ENCODE measurements at places on chromosomes 16 and 17.

DNA sequence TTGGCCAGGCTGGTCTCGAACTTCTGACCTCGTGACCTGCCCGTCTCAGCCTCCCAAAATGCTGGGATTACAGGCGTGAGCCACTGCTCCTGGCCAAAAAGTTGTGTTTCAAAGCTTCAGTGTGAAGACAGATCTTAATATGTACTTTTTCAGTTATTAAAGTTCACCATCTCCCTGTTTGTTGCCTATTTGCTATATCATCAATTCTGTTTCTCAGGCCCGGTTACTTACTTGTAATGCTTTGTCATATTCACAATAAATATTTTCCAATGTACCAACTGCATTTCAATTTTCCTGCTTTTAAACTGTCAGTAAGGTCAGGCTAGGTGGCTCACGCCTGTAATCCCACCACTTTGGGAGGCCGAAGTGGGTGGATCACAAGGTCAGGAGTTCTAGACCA lies 22.5 kb downstream of the FANCA start:
- no peak for DNase-seq

DNA sequence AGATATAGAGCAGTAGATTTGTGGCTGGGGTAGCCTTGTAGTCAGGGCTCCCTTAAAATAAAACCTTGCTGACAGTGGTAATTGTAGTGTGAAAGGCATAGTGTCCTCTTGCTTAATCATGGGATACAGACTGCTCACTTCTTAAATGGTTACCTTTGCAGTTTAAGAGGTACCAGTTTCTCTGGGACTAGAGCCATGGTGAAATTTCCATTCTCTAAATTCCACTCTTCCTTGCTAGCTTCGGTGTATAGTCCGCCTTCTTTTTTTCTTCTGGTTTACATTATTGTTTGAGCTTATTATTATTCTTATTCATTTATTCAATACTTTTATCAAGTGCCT lies 1.6 kb downstream of the CCP110 start:
- no peak for DNase-seq

DNA sequence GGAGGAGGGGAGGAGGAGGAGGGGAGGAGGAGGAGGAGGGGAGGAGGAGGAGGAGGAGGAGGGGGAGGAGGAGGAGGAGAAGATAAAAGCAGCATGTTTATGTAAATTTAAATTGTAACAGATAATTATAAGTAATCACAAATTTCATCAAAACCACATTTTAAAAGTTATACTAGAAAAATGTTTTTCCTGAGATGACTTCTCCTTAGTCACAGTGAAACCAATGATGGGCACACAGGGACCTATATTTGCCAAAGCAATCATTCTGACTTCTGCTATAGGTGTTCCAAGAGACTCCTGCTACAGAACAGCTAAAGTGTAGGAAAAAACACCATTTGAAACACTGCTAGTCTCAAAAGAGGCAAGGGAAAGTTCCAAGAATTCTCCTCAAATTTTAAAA lies 66.4 kb downstream of the CEP95 start:
- no peak for DNase-seq

DNA sequence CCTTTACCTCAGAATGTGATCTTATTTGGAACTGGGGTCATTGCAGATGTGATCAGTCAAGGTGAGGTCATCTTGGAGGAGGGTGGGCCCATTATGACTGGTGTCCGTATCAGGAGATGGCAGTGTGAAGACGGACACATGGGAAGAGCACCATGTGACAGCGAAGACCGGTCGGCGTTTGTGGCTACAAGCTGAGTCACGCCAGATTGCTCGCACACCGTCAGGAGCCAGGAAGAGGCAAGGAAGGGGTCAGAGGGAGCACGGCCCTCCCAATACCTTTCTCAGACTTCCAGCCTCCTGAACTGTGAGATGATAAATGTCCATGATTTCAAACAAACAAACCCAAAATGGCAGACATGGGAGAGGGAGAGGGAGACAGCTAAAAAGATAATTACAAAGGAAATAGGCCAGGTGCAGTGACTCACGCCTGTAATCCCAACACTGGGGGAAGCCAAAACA lies 13.2 kb downstream of the STARD3 start:
- no peak for DNase-seq

DNA sequence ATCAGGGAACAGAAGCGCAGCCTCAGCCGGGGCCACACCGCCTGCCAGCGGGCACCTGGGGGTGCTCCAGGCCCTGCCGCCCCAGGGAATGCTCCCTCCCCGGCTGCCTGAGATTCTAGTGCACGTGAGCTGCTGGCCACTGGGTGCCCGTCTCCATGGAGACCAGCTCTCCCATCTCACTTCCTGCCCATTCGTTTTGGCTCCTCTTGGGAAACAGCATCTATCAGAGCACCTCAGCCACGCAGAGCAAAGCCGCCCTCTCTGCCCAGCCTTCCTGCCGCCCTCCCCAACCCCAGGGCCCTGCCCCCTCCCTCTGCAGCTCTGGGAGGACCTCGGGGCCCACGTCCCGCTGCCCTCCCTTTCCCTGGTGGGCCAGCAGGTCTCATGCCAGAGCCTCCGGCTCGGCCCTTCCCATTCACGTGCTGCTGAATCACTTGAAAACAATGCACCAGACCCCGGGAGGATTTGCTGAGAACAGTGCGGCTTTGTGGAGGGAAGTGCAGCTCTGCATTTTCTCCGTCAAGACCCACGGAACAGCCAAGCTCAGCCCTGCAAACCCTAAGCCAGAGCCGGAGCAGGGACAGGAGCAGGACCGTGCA lies 19.4 kb downstream of the CEP295NL start:
- peak; percentile 54 for DNase-seq

- no peak for DNase-seq
Measured at GRCh38 chr17:39651923-39652586, 13.1 kb upstream of the TCAP start.

- DNase-seq, result no peak
Measured at GRCh38 chr17:5942687-5943086, 127.5 kb upstream of the WSCD1 start.

GRCh38 chr16:22375117-22375962 lies 921 bp upstream of the CDR2 start:
- DNase-seq, result no peak

- peak; percentile 22 for DNase-seq
Measured at GRCh38 chr16:25747160-25747758, 55.5 kb downstream of the HS3ST4 start.

DNA sequence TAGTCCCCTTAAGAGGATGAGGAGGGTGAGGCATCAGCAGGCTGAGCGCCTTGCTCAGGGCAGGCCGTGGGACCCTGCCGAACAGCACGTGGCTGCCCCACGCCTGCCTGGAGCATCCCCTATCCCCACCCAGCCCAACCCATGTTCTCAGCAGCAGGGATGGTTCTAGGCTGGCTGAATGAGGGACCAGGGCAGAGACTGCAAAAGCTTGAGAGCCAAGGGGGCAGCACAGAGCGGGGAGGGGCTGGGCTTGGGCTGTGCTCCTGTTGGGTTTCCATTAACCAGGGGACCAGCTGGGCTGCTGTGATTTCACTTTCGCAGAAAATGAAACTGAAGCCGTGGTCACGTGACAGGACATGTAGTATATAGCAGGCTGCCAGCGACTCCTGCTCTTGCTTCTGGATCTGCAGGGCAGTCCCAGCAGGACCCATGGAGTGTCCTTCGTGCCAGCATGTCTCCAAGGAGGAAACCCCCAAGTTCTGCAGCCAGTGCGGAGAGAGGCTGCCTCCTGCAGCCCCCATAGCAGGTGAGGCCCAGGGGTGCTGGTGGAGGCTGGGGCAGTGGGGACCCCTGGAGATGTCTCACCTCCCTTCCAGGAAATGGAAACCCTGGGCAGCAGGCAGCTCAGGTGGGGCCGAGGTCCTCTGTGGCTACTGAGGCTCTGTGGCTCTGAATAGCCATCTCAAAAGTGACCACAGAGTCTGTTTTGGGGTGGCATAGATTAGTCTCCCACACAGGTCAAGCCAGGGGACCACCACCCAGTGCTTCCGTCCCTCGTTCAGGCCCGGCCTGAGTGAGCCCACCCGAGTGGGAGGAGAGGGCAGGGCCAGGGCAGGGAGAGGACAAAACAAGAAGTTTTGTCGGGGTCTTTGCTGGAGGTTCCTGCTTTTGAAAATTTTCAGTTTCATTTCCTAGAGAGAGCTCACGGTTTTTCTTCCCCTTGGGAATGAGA lies 2.9 kb downstream of the RNF213 start:
- no peak for DNase-seq

DNA sequence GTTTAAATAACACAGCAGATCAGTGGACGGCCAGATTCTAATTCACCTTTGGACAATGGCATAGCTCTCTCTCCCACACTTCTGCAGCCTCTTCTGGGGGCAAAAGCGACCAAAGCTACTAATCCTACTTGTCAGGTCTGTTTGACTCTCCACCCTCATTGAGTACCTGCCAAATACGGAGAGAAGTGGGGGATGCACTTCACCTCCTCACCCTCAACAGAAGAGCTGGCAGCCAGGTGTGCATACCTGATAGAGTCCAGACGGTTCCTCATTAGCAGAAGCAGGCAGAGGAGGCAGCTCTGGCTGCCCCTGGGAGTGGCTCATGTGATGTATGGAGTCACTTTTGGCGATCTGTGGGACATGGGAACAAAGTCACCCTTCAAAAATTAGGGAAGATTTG lies 4.9 kb downstream of the DNAH3 start:
- DNase-seq, result no peak

DNA sequence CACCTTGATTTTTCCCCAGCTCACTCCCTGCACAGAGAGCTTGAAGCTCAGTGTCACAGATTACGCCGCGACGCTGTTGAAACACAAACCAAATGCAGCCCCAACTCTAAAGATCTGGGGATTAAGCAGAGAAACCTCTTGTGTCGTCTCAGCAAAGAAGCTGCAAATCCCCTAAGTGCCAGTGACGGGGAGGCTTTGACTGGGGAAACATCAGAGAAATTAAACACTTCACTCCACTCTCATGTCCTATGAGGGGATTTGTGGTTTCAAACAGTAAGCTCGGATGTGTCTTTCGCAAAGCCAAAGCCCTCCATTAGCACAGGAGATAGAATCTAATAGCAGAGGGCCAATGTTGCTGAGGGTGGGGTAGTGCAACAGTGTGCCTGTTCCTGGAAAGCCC lies 233.7 kb downstream of the HS3ST4 start:
- no peak for DNase-seq

- DNase-seq, result no peak
Measured at GRCh38 chr17:74924250-74924948, at the start of gene OTOP2. Gene OTOP2 (plus strand): TSS chr17:74924273. CDS start chr17:74924633, 360 bp downstream.

DNA sequence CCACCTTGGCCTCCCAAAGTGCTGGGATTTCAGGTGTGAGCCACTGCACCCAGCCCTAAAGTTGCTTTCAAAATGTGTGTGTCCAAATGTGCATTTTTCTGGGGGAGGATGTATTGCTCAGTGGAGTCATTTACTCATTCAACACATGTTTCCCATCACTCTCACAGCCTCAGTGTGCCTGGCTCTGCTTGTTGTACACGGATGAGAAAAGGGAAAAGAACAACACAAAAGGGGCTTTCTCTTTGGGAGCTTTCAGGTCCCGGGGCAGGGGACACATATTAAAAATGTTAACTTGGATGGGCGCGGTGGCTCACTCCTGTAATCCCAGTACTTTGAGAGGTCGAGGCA lies 1.7 kb upstream of the PPL start:
- DNase-seq, result no peak

- DNase-seq, result no peak
Measured at GRCh38 chr17:81298991-81299738, 4.1 kb upstream of the SLC38A10 start.

DNA sequence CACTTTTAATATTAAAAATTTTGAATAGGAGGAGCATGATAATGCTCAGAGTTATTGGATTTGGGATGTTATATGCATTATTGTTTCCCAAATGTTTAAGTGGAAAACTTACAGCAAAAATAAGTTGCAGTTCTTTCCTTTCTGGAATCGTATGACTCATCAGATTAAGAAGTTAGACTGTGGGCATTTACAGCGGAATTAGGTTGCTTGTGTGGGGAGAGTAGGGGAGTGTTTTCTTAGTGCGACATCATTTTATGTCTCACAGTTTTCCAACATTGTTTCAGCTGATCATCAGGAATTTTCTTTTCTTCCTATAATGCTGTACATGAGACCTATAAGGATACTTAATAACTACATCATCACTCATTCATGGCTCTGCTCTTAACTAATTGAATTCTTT lies 1631.8 kb downstream of the CDH8 start:
- no peak for DNase-seq

GRCh38 chr17:33992113-33992512 lies 263.0 kb upstream of the CCL2 start:
- no peak for DNase-seq

DNA sequence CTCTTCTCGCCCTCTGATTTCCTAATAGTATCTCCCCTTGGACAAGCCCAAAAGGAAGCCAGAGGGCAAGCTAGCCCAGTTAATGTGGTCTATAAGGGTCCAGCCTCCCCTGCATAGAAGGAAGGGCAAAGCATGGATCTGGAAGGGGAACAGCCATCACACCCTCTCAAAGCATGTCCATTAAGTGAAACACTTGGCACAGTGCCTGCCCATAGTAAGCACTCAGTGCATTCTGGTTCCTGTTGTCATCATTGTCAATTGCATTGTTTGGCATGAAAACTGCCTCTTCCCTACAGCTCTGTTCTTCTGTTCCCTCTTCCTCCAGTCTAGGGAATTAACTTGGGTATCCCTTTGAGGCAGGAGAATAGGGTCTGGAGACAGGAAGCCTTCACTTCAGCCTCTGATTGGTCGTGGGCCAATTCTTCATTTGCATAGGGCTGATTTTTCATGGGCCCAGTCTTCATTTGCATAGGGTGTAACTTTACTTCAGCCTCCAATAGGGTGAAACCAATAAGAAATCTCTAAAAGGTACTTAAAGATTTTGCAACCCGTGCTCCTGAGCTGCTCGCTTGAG lies 81.4 kb downstream of the C17orf67 start:
- DNase-seq, result no peak

DNA sequence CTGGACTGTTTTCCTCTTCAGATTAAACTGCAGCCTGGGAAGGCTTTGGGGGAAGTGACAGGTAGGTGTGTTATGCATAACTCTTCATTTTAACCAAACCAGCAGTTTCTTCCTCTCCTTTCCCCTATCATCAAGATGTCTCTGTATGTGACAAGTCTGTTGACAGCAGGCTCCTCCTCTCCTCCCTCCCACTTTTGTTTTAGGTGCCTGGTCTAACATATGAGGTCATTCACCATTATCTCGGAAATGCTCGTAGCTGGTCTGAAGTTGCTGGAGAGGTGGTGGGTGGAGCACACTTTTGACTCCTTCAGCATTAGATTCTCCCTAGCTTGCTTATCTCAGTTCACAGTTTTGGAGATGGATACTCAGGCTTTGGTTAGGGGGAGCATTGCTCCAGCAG lies 571.0 kb upstream of the EEF2KMT start:
- no peak for DNase-seq

- no peak for DNase-seq
Measured at GRCh38 chr16:48555155-48555554, 54.8 kb downstream of the N4BP1 start.
